ENCODE measurements at places on chromosomes 2 and 18.
A peak's percentile ranks its signal among the peaks of the same experiment; 100 is the strongest.

- no peak for DNase-seq
Observed at GRCh38 chr2:105791229-105791628, 46.5 kb downstream of the NCK2 start.

DNA sequence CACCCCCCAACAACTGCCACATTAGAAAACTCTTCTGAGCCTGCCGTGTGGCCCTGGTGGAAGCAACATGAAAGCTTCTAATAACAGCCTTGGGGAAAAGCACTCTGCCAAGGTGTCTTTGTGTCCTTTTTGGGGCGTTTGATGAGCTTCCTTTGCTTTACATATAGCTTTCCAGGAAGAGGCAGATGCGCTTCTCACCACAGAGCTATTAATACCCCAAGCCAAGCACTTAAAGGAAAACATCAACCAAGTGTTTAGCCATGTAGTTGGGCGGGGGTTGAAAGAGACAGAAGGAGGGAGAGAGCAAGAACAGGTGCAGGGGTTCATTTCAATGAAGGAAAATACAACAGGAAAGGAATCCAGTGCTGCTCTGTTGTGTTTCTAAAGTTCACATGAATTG, 176.1 kb downstream of the VAPA start:
- no peak for DNase-seq

DNA sequence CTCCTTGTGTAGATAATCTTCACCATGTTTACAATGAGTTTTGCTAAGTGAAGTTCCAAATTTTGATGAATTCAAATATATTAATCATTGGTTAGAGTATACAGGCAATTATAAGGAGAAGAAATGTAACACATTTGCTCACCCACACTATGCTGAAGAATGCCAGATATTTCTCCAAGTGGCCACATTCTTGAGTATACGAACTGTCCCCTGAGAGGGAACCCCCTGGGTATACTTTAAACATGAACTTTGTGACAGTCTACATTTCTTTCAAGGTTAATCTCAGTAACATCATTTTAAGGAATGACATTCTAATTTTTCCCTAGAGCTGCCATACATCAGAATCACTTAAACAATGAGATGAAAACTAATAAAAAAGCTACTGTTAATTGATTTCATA, 39.8 kb upstream of the CDKL4 start:
- no peak for DNase-seq

DNA sequence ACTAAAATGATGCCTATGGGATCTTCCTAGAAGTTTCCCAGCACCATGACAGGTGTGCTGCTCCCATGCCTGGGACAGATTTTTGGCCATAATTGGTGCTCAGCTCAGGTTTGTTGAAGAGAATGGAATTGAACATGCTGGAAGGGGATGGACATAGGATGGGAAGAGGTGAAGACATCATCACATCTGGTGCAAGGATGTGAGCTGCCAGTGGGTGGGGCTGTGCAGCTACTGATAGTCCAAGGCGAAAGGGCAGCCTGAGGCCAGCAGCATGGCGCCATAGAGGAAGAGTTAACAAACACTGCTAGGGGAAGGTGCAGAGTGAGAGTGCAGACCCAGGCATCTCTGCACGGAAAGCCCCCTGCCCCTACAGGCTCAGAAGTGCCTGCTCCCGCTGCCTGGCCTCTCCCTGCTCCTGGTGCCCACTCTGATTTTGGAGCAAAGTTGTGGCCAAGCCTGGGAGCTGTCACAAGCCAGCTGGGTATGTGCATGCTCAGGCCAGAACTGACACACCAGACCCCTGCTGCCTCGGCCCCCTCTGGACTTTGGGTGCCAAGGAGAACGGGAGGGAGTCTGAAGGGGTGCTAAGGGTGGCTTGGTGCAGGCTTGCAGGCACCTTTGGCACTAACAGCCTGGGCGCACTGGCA, 178.6 kb downstream of the ZBTB7C start:
- peak; percentile 86 for DNase-seq

- DNase-seq, result peak; percentile 51
Observed at GRCh38 chr2:70340761-70341476, 39.1 kb upstream of the FAM136A start.

DNA sequence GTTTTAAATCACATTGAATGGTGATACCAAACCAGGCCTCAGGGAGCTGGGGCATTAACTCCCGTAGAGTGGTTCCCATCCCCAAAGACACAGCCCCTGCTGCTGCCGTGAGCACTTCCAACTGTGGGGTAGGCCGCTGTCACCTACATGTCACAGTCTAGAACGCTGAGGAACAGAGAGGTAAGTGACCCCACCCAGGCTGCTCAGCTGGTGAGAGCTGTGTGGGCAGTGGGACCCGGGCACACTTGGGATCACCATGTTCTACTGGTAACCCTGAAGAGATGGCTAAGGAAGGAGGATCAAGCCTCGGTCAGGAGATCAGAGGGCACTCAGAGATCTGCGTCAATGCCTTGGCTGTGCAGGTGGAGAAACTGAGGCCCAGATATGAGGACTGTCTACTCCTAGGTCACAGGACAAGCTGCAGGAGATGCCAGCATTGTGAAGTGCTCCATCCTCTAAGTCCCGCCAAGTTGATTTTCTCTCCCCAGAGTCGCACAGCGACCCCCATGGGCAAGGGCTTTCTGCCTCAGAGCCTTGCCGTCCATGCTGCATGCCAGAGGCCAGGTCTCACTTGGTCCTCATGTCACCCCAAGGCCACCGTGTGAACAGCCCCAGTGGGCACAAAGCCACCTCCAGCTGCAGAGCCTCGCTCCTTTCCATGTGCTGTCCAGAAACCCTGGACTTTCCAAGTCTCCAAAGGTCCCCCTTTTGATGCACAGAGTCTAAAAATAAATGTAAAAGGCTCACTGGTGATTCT, 144.2 kb upstream of the OTOS start:
- DNase-seq, result no peak

- DNase-seq, result peak; percentile 14
Observed at GRCh38 chr2:63888490-63889402, 47.0 kb downstream of the UGP2 start.

- no peak for DNase-seq
Observed at GRCh38 chr2:201966691-201967438, 66.8 kb upstream of the FZD7 start.

- no peak for DNase-seq
Observed at GRCh38 chr2:9221223-9221622, 14.6 kb downstream of the ASAP2 start.

DNA sequence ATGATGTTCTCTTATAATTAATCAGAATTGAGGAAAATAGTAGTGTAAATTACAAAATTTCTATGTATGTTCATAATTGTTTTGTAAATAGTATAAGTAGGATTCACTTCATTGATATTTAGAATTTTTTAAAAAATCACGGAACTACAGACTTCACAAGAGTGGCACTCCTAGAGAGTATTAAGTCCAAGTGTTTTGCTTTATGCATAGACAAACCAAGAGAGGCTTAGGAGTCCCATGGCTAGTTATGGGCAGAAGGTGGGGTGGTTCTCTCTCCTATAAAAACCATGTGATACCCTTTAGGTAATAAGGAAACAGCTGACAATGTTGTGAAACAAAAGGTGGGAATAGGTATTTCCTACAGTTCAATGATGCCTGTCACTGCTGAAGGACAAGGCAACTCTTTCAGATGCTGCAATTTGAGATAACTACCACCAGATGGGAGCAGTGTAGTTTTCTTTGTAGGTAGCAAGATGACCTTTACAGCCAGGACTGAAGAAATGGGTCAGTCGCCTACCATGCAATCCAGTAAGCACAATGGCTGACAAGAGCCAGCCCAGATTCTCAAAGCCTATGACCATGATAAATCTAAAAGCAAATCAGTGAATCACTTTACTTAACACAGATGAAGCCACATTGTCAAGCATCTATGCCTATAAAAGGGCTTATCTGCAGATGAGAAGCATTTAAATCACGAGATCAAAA, 83.9 kb downstream of the AAK1 start:
- peak; percentile 65 for DNase-seq

DNA sequence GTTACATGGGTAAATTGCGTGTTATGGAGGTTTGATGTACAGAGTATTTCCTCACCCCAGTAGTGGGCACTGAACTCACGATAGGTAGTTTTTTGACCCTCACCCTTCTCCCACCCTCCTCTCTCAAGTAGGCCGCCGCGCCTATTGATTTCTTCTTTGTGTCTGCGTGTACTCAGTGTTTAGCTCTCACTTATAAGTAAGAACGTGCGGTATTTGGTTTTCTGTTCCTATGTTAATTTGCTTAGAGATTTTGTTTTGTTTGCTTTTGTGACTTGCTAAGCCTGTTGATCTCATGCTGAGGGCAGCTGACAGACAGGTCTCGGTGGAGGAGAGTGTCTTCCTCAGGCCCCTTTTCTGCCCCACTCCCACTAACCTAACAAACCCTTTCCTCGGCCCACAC, 36.2 kb downstream of the ACOXL start:
- DNase-seq, result no peak

DNA sequence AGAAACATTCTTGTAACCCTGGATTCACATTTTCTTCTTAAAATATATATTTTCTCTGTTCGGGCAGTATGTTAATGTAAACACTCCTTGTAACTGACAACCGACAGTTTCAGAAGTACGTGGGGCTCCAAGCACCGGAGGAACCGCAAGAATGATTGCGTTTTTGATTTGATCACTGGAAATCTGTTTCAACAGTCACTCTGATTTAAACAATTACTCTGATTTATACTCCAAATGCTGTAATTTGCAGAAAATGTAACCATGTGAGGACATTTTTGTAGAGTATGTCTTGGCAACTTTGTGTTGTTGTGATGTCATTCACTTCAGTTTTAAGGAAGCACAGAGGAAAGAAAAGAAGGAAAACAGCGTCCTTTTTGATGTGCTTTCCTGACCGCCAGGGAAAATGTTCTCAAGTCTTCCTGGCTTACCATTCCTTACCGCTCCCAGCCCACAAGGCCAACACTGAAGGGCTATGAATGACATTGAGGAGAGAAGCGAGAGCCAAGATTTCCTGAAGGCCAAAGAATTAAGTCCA, 77.7 kb downstream of the APOB start:
- no peak for DNase-seq

DNA sequence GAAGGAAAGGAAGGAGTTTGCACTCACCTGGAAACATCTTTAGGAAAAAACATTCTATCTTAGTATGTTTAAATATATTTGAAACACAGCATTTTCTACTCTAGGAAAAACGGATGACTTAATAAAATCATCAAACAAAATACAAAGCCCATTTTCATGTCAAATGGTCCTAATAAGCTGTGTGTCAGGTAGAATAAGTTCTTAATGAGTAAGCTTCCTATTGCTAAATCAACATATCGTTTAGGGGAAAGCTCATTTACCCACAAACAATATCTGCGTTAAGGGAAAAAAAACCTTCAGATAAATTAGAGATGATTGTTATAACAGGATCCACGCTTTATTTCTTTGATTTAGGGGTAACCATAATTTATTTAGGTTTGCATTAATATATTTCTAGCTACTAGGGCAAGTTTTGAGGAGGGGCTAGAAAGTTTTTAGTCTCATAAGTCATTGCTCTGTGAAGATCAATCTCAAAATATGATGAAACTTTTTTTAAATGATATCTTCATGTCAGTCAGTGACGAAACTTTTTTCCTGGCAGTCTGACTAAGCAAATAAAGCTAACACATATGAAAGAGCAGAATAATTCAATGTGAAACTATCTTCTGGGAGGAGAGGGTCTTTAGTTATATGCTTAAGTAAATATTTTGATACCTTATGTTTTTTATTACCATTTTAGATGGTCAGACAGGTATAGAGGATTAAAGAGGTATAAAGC, 147.1 kb downstream of the WDSUB1 start:
- DNase-seq, result no peak

DNA sequence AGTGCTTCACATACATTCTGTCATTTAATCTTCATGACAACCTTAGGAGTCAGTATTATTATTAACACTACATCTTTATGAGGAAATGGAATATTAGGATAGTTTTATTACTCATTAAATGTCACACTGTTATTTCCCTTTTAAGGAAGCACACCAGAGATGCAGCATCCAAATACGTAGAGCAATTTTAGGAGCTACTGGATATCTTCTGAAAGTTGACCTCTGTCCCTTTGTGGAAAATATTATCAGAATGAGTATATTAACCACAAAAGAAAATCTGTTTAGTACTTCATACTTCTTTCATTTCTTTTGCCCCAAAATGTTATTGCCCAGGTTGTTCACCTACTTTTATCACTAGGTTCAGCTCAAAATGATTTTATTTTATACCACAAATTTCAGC, 72.9 kb upstream of the APCDD1 start:
- DNase-seq, result no peak

- no peak for DNase-seq
Observed at GRCh38 chr18:44541781-44542180, 138.9 kb upstream of the SETBP1 start.

DNA sequence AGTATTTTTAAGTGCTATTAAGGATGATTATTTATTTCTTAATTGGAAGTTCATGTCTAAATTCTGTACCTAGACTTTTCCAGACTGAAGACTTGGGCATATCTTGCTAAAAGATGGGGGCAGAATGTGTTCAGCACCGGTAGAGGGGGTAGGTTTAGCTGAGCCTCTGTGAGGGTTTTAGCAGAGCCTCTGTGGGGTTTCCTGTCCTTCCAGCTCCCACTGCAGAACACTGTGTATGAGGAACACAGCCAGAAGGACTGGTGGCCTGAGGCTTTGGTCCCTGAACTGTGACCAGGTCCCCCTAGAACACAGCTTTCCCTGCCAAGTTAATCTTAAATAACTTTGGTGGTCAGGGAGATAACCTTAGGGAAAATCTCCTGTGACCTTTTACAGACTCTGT, 123.4 kb upstream of the EPC2 start:
- no peak for DNase-seq

DNA sequence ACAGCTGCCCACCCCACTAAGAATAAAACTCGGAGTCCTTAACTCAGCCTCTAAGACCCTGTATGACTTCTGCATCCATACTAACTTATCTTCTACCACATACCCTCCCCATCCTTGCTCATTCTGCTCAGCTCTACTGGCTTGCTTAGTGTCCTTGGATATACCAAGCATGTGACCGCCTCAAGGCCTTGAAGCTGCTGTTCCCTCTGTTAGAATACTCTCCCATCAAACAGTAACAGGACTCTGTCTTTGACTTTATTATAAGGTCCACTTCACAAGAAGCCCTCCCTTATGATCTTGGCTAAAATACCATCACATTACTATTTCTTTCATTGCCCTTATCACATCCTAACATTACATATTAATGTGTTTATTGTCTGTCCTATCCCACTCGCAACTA, 117.3 kb downstream of the DYM start:
- DNase-seq, result no peak

GRCh38 chr2:7609974-7610373, 692.8 kb downstream of the RNF144A start:
- DNase-seq, result no peak
